ENCODE measurements at places on chromosomes 12 and 14.

DNA sequence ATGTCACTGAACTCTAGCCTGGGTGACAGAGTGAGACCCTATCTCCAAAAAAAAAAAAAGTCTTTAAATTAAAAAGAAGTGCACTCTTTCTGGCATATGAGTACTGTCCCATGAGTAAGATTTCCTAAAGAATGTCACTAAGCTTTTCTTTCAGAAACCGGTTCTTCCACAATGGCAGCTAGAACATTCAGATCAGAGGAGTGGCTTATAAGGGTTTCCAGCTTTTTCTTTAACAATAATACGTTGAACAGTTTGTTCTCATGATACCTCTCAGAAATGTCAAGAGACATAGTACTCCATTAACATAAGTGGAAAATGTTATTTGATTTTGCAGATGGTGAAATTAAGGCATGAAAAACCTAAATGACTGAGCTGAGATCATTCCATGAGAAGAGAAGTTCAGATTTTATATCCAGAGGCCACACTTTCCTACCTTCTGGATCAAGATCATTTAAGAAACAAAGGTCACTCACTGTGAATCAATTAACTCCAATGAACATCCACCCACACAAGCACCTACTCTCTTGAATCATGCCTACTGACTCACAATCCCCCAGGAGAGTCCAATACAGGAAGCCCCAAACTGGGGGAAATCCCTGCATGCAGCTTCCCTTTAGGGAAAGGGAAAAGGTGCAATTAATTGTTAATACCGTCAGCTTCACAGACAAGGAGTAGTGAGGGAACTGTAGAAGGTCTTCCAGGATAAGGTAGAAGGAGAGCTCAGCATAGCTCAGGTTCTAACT, 86.9 kb downstream of the SPTSSA start:
- no peak for DNase-seq

- DNase-seq, result no peak
These were observed 14.7 kb upstream of the ASIC1 start for GRCh38 chr12:50042693-50043092.

GRCh38 chr12:65306366-65307168, 28.1 kb downstream of the MSRB3 start:
- no peak for DNase-seq

DNA sequence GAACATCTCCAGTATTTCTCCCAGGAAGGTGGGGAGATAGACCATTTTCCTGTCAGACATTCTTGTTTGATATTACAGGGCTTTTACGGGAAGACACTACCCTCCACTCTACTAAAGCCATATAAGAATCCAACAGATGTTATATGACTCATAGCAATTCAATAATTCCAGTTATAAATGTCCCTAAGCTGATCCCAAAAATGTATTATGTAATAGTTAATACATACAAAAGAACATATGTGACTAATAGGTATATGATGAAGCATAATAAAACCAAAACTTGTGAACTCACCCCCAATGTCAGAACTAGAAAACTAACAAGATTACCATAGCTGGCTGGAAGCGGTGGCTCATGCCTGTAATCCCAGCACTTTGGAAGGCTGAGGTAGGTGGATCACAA, 84.2 kb downstream of the EFCAB11 start:
- no peak for DNase-seq

DNA sequence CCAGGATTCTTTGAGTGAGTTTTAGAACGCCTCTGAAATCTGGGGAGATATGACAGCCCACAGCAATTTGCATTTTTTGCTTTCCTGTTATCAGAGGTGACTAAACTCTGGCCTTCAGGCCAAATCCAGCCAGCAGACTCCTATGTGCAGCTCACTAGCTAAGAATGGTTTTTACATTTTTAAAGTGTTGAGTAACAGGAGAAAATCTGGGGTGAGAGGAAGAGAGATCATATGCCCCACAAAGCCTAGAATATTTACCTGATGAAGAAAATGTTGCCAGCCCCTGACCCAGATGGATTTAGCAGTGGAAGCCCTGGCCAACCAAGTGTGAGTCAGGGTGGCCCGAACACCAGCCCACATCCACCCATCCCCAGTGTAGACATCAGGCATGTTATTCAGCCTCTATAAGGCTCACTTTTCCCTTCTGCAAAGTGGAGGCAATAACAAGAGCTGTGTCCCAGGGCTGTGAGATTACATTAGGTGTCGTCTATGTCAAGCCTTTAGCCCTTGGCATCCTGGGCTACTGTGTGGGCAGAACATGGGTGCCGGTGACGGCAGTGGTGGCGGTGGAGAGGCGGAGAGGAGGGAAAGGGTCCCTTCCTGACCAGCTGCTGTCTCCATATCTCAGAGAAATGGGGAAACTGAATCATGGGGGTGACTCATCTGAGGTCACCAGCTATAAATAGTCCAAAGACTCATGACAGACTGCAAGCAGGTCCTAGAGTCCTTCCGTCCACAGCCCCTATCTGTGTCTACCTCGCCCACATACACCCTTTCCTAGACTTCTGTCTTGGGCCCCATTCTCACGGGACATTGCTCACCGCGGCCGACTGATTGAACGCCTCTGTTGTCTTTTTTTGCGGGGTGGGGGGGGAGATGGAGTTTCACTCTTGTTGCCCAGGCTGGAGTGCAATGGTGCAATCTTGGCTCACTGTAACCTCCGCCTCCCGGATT, 32.6 kb upstream of the CD9 start:
- no peak for DNase-seq

GRCh38 chr14:32073537-32074189, 3.4 kb upstream of the ARHGAP5 start:
- DNase-seq, result no peak

Measured in 8988T (cell line).